ENCODE measurements at places on chromosomes 1 and 21. TPM values are rescaled to one million over a fixed set of nuclear protein-coding genes. Genes with fewer than 3 reads are reported as not detected.

The CHIA gene
- total RNA-seq = not detected

The HAPLN2 gene
- not detected for total RNA-seq

The ANKRD35 gene
- total RNA-seq = 0.30 TPM

The CLDN17 gene
- not detected for total RNA-seq

The PPP1R8 gene
- 49.6 TPM for total RNA-seq

The PPM1J gene
- 0.88 TPM for total RNA-seq

The AGT gene
- total RNA-seq = not detected

The PRAMEF8 gene
- total RNA-seq = not detected

Data from activated CD4-positive, alpha-beta T cell treated with anti-CD3 and anti-CD28 coated beads for 36 hours (primary cell).